Stimulated activated CD4-positive, alpha-beta T cell treated with anti-CD3 and anti-CD28 coated beads, Interleukin-15, amount 100 ng/mL, for 1 hour (primary cell): ENCODE measurements at places on chromosomes 12 and 14.

GRCh38 chr12:75579552-75579951 lies 68.1 kb upstream of the KRR1 start:
- no peak for DNase-seq

- DNase-seq: no peak
Measured at GRCh38 chr14:99513183-99513694, 32.0 kb downstream of the CCNK start.

GRCh38 chr12:16583969-16584745 lies 21.8 kb downstream of the LMO3 start:
- DNase-seq: no peak

DNA sequence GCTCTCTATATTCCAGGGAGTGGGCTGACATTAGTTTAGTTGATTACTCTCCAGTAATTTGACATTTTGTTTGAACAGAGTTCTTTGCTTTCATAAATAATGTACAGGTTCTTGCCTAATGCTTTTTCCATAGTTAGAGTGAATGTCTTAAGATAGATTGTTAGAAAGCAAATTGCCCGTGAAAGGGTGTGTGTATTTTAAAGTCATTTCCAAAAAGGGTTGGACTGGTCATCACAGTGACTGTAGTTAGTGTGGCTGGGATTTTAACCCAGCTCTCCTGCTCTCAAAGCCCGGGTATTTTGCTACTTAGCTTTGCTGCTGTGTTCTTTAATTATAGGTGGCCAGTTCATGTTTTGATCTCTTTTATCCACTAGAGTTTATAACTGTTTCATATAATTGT lies 74.2 kb downstream of the DNAH10 start:
- no peak for DNase-seq

GRCh38 chr14:76775695-76776427 lies 14.6 kb downstream of the VASH1 start:
- DNase-seq: no peak
